Activated naive CD4-positive, alpha-beta T cell treated with anti-CD3 and anti-CD28 coated beads, Interleukin-2, amount 50 U/mL, for 16 hours (primary cell): ENCODE measurements at places on chromosomes 2 and 18.

GRCh38 chr2:68767031-68767961, 32.7 kb downstream of the ARHGAP25 start:
- DNase-seq = peak; percentile 35

DNA sequence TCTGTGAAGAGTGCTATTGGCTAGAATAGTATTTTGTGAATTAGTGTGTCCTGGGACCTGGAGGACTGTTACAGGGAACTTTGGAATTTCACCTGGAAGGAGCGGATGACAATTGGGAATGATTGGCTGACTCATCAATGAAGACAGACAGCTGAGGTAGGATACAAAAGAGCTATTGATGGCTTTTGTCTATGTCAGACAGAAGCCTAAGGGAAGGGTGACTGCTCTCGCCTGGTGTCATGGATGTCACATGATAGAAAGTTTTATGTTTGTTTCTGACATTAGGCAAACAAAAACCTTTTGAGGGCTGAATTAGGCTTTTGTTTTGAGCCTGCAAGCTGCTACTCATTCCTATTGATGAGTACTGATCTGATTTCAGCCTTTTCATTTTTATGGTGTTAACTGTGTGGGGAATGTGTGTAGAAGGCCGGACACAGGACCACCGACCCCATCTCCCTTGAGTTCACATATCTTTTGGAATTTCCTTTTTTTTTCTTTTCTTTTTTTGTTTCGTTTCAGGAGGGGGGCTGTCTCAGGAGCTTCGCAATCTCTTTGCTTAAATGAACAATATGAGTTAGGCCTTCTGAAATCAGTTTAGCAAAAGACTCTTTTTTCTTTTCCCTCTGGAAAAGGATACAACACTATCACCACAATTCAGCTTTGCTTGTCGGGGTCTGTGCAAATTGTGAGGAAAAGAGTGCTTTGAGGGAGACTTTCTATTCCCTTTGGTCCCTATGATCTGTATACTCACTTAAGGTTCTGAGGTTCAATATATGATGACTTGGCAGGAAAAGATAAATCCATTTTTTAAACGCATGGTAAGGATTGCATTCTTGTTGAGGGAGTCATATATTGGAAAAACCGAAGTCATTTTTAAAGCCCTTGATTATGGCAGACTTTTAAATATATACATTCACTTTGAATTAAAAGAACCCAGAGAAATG, 207.9 kb upstream of the FIGN start:
- no peak for DNase-seq

- DNase-seq = no peak
These were observed 156.9 kb downstream of the GRB14 start for GRCh38 chr2:164464376-164464775.

DNA sequence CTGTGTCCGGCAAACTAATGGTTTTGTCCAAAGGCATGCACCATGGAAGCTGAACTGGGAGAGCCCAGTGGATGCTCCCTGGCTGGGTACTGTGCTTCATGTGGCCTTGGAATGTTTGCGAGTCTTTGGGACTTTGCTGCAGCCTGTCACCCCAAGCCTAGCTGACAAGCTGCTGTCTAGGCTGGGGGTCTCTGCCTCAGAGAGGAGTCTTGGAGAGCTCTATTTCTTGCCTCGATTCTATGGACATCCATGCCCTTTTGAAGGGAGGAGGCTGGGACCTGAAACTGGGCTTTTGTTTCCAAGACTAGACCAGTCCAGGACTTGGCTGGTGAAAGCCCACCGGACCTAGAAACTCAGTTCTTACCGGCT, 1.7 kb downstream of the MARS2 start:
- DNase-seq = no peak

DNA sequence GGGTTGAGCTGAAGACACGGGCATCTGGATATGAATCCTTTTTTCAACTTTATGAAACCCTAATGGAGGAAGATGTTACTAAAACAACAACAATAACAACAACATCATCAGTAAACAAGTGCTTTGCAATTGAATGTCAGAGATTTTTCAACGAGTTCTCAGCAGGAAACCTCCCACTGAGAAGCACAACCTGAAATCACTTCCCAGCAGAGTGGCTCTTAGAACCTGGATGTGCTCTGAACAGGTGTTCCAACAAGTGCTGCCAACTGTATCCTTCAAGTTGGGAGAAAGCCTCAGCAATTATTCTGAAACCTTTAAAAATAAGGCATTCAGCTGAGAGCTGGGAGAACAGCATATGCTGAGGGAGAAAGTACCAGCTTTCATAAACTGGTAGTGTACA, 1622.7 kb upstream of the CELF4 start:
- no peak for DNase-seq

DNA sequence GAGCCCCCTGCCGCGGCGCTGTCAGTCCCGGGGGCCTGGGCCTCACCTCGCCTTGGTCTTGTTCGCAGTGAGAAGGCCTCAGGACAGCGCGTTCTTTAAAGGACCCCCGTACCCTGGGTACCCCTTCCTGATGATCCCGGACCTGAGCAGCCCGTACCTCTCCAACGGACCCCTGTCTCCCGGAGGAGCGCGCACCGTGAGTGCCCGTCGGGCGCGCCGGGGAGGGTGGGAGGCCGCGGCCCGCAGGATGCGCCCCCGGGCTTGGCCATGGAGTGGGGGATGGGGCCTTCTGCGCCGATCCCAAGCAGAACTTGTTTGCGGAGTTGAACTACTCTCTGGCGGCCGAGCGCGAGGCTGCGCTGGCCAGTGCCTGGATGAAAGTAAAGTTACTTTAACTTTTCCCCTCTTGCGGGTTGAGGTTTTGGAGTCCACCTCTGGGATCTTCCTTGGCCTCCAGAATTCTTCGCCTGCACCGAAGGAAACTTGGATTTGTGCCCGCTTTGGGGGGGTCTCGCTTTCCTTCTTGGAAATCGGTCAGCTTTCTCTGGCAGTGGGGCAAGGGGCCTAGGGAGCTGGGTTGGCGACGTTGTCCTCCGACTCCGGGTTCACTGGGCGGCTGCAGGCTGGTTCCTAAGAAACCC, 1.2 kb downstream of the TCF7L1 start:
- DNase-seq = peak; percentile 13

GRCh38 chr2:49616800-49617199, 462.5 kb upstream of the FSHR start:
- no peak for DNase-seq

DNA sequence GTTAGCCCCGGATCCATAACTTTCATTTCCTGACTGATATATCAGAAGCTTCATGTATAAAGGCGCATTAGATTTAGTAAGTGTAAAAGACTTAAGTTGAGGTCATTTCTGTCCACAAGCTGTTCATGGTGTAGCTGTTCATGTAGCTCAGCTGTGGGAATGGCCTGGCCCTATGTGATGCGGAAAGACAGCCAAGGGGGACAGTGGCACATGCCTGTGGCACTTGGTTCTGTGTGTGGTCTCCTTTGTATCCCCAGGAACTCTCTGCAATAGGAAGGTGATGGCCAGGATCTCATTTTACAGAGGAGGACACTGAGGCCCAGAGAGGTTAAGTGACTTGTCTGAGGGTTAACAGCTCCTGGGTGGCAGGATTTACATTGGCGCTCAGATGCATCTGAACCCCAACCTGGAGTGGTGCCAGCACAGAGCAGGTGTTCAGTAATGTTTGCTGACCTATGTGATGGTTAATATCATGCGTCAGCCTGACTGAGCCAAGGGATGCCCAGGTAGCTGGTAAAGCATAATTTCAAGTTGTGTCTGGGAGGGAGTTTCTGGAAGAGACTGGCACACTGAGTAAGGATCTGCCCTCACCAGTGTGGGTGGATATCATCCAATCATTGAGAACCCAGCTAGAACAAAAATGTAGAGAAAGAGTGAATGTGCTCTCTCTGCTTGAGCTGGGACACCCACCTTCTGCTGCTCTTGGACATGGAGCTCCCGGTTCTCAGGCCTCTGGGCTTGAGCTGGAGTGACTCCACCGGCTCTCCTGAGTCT, 25.4 kb downstream of the HPCAL1 start:
- DNase-seq = no peak
